T-cell (primary cell): ENCODE measurements at places on chromosomes 6 and 20.

DNA sequence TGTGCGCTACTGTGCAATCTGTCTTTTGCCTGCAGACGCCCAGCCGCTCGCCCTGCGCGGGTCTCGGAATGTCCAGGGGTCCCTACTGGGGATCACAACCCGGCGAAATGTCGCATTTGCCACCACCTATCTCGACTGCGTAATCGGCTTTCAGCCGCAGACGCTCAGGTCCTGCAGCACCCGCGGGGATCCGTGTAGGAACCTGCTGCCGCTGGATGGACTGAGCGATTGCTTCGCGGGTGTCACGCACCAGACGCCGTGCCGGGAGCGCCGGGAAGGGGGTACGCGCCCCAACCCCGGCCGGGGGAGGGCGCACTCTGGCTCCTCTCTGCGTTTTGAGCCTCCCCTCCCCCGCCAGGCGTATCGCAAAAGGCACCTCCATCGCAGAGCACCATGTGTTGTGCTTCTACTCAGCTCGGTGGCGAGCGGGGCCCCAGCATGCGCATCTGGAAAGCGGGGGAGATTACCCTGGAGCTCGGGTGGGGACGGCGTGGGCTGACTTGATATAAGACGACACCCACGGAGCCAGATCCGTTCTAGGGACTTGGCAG lies 747 bp upstream of the PTPRA start:
- H3K4me3 ChIP-seq: peak overlapping the region; percentile 62
- H3K27me3 ChIP-seq: peaks cover 3% of the 10 kb centered on the region
- H3K4me1 ChIP-seq: peaks cover 14% of the 10 kb centered on the region
- DNase-seq: peak; percentile 82
- H3K36me3 ChIP-seq: no peaks in the 10 kb centered on the region
- H3K27ac ChIP-seq: peak overlapping the region; percentile 53

- no peaks in the 10 kb centered on the region for H3K36me3 ChIP-seq
- no peak for DNase-seq
- no peaks in the 10 kb centered on the region for H3K4me1 ChIP-seq
- no peak overlapping the region for H3K27ac ChIP-seq
- H3K4me3 ChIP-seq: no peak overlapping the region
These were observed 110.3 kb upstream of the NUP153 start for GRCh38 chr6:17816921-17817611.

GRCh38 chr6:104566411-104566810 lies 293.3 kb downstream of the HACE1 start:
- DNase-seq: no peak
- H3K27me3 ChIP-seq: no peaks in the 10 kb centered on the region
- no peaks in the 10 kb centered on the region for H3K36me3 ChIP-seq
- no peaks in the 10 kb centered on the region for H3K4me1 ChIP-seq
- H3K27ac ChIP-seq: no peak overlapping the region
- no peak overlapping the region for H3K4me3 ChIP-seq

DNA sequence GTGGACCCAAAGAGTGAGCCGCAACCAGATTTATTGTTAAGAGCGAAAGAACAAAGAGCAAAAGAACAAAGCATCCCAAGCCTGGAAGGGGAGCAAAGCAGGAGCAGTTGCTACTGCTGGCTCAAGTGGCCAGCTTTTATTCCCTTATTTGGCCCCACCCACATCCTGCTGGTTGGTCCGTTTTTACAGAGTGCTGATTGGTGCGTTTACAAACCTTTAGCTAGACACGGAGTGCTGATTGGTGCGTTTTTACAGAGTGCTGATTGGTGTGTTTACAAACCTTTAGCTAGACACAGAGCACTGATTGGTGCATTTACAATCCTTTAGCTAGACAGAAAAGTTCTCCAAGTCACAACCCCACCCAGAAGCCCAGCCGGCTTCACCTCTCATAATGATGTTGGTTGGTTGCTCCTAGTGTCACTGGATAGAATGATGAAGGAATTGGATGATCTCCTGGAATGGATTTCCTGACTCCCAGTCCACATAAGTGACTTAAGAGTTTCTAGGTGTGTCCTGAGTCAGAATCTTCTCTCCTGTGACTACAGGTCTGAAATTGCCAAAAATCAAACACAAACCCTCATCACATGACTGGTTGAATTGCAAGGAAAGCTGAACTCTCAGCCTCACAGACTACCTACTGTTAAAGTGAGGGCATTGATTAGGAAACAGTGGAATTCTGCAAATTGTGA lies 52.1 kb upstream of the CAP2 start:
- DNase-seq: no peak
- no peaks in the 10 kb centered on the region for H3K36me3 ChIP-seq
- H3K27ac ChIP-seq: no peak overlapping the region
- no peaks in the 10 kb centered on the region for H3K4me1 ChIP-seq

DNA sequence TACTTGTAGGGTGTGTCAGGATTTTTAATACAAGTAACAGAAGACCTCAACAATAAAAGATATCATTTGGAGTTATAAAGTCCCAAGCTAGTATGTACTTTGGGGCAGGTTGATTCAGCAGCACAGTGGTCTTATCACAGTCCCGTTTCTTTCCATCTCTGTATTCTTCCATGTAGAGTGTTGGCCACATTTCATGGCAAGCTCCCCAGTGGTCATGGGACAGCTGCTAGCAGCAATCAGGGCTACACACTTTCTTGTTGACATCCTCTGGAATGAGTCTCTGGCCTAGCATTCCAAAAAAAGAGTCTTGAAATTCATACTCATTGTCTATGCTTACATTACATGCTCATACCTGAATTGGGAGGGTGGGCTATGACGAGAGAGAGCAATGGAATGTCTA lies 53.2 kb downstream of the SOBP start:
- no peaks in the 10 kb centered on the region for H3K4me1 ChIP-seq
- no peaks in the 10 kb centered on the region for H3K36me3 ChIP-seq
